ENCODE measurements at places on chromosomes 13 and 19.
A peak's percentile ranks its signal among the peaks of the same experiment; 100 is the strongest.

- no peak for DNase-seq
These were observed 110.4 kb upstream of the KL start for GRCh38 chr13:32905864-32906180.

GRCh38 chr13:91078093-91078679 is 269.3 kb upstream of the MIR17HG start:
- DNase-seq, result peak; percentile 2

DNA sequence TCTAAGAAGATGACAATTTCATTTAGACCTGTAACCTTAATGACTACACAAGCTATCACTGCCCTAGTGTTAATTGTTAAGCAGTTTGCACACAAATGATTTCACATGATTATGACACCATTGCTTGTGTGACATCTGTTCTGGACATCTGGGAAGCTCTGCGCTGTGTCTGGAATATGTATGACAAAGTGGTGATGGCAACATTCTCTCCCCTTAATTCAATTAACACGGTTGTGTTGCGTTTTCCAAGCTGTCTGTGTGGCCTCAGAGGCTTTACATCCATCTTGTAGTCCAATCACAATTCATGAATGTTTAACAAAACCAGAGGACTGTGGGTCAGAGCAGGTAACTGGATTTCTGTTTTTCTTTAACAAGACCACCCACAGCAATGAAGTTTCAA is 204.4 kb downstream of the COG6 start:
- no peak for DNase-seq

DNA sequence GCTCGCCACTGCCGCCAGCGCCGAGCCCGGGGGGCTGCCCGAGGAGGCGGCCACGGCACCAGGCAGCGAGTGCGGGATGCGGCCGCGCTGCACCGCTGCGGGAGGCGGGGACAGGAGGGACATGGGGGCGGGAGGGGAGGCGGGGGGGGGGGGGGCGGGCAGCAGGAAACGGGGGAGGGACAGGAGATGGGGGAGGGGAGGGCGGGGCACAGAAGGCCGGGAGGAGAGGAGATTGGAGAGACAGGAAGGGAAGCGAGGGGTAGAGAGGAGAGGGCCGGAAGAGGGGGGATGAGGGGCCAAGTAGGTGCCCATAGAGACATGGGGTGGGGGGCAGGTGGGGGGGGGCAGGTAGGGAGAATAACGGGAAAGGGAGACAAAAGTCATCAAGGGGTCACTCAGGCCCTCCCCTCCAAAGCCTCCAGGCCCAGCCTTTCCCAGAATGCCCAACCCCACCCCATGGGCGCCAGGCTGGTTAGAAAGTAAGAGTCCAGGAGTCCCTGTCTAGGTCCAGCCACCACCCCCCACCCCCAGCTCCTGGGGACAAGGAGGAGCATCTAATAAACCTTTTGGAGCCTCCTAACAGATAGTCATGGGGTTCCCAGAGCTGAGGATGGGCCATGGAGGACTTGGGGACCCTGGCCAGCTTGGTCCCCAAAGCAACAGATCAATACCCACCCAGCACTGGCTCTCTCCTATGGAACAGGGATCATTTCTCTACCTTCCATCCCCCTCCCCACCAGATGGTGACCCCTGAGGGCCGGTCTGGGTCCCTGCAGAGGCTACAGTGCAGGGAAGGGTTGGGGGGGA is 9.5 kb downstream of the NR2F6 start:
- DNase-seq, result no peak

GRCh38 chr13:109131698-109132257 is 502.4 kb downstream of the MYO16 start:
- DNase-seq, result peak; percentile 6

GRCh38 chr13:107587681-107588080 is 627.7 kb downstream of the LIG4 start:
- DNase-seq, result no peak

DNA sequence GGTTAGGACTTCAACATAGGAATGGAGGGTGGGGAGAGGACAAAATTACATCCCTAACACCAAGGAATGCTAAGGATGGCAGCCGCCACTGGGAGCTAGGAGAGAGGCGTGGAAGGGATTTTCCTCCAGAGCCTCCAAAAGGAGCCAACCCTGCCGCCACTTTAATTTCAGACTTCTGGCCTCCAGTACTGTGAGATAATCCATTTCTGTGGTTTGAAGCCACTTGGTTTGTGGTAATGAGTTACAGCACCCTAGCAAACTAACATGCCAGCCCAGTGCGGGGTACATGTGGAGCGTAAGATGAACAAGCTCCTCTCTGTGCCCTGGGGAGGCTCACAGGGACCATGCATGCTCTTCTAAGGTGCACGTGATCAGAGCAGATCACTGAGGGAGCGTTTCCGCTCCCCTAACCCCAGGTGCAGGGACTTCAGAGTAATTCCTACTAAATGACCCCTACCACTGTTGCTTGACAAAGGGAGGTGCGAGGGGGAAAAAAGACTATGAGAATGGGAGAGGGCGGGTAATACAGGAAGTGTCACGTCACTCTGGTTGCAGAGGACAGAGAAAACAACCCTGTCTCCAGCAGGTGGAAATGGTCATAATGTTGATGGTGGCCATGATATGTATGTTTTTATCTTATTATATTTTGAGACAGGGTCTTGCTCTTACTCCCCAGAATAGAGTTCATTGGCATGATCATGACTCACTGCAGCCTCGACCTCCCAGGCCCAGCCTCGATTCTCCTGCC is 12.0 kb downstream of the FPR1 start:
- DNase-seq, result no peak
